Bronchus fibroblast of lung (primary cell): ENCODE measurements at places on chromosomes 6 and 20. TPM values are rescaled to one million over a fixed set of nuclear protein-coding genes. Genes with fewer than 3 reads are reported as not detected.

HDGFL1 gene
- total RNA-seq = not detected in 2 replicates

GLP1R gene
- not detected in 2 replicates for total RNA-seq

SS18L1 gene
- 6.1 and 6.7 TPM in 2 replicates for total RNA-seq

ADTRP gene
- 0.17 TPM in 1 of 2 replicates, not detected in the other for total RNA-seq

METTL24 gene
- not detected in 2 replicates for total RNA-seq

ARMH2 gene
- not detected in 2 replicates for total RNA-seq

SPTLC3 gene
- 4.8 and 6.6 TPM in 2 replicates for total RNA-seq

NDUFAF5 gene
- 14.3 and 18.3 TPM in 2 replicates for total RNA-seq

ZSCAN23 gene
- 1.5 and 2.5 TPM in 2 replicates for total RNA-seq

CENPQ gene
- total RNA-seq = 5.5 and 11.6 TPM in 2 replicates

TRPC4AP gene
- total RNA-seq = 72.3 and 75.2 TPM in 2 replicates

AVP gene
- total RNA-seq = not detected in 2 replicates

SIRPG gene
- not detected in 2 replicates for total RNA-seq

HLA-DRB1 gene
- total RNA-seq = not detected in 2 replicates

PPP1R16B gene
- total RNA-seq = not detected in 2 replicates

AGER gene
- 1.0 and 1.3 TPM in 2 replicates for total RNA-seq

CLPSL1 gene
- not detected in 2 replicates for total RNA-seq

PSMB8 gene
- total RNA-seq = 24.9 and 26.2 TPM in 2 replicates
